Activated CD8-positive, alpha-beta memory T cell treated with anti-CD3 and anti-CD28 coated beads, Interleukin-2, amount 50 U/mL, for 48 hours (primary cell): ENCODE measurements at places on chromosomes 16 and 17.

DNA sequence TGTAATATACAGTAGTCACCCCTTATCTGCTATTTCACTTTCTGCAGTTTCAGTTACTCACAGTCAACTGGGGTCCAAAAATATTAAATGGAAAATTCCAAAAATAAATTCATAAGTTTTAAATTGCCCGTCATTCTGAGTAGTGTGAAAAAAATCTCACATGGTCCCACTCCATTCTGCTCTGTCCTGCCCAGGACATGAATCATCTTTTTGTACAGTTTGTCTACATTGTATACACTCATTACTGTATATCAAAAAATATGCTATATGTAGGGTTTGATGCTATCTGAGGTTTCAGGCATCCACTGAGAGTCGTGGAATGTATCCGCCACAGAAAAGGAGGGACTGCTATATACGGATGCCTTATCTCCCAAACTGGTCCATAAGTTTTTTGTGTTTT lies 16.0 kb upstream of the APPBP2 start:
- DNase-seq, result no peak

GRCh38 chr16:71428883-71429282 lies 13.0 kb downstream of the TLE7 start:
- DNase-seq, result no peak

DNA sequence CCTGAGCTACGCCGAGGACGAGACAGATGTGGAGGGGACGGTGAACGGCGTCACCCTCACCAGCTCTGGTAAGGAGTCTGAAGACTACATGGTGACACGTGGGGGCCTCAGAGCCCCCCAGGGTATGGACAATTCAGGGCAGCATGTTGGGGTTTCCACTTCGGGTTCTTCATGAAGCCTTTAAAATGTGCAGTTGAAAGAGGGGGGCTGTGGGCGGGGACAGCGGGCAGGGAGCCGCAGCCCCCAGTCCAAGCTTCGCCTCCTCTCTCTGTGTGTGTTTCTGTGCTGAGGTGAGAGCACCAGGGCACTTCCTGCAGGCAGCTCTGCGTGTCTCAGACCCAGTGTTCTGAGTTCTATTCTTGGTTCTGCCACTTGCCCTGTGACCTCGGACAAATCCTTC lies 24.0 kb downstream of the NMRAL1 start:
- DNase-seq, result no peak

- DNase-seq, result no peak
Observed at GRCh38 chr17:1231456-1231855, 38.8 kb upstream of the BHLHA9 start.

DNA sequence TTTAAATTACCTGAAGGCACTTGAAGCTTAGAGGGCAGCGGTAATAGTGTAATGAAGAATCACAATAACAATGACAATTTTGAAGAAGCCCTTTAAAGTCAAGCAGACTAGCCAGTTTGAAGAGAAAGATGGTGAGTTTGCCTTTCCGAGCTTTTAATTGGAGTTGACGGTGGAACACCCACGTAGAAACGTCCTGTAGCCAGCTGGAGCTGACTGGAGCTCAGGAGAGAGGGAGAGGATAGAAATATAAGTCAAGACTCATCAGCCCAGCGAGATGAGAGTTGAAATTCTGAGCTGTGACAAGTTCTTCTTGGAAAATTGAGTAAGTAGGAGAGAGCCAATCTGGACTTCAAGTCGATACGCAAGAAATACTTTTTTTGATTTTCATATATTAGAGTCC lies 91.7 kb upstream of the CACNG3 start:
- DNase-seq, result no peak
